ENCODE measurements at places on chromosomes 5 and 9. TPM values are rescaled to one million over a fixed set of nuclear protein-coding genes. Genes with fewer than 3 reads are reported as not detected.

Gene RELL2
- total RNA-seq, result 7.3 TPM

Gene IFNA21
- not detected for total RNA-seq

Gene QRFP
- total RNA-seq, result not detected

Gene NDUFAF2
- total RNA-seq, result 17.8 TPM

Gene OBP2B
- not detected for total RNA-seq

Gene MED10
- total RNA-seq, result 10.4 TPM

Gene SAXO1
- not detected for total RNA-seq

Gene CDH10
- not detected for total RNA-seq

Gene SCAMP1
- 68.7 TPM for total RNA-seq

Gene PELO
- 15.8 TPM for total RNA-seq

Gene SIT1
- total RNA-seq, result not detected

Gene NUTM2G
- not detected for total RNA-seq

Gene ZNF879
- total RNA-seq, result 6.4 TPM

Gene CSF1R
- not detected for total RNA-seq

Gene SPATA31D3
- total RNA-seq, result under 0.01 TPM

Gene PCDHGC3
- 20.5 TPM for total RNA-seq

Gene IL5
- total RNA-seq, result not detected

Gene PRR16
- total RNA-seq, result 0.11 TPM

Gene MOB3B
- total RNA-seq, result 2.2 TPM

Gene C9orf153
- 0.34 TPM for total RNA-seq

Gene FOXD4L4
- total RNA-seq, result 0.09 TPM

Gene ADAMTS19
- total RNA-seq, result not detected

Gene CCNI2
- total RNA-seq, result 0.11 TPM

Gene ANKH
- 40.1 TPM for total RNA-seq

Gene SOX30
- not detected for total RNA-seq

Gene PCDH1
- 5.7 TPM for total RNA-seq

Gene OR1J2
- not detected for total RNA-seq
